ENCODE measurements at places on chromosomes 6 and 20.

DNA sequence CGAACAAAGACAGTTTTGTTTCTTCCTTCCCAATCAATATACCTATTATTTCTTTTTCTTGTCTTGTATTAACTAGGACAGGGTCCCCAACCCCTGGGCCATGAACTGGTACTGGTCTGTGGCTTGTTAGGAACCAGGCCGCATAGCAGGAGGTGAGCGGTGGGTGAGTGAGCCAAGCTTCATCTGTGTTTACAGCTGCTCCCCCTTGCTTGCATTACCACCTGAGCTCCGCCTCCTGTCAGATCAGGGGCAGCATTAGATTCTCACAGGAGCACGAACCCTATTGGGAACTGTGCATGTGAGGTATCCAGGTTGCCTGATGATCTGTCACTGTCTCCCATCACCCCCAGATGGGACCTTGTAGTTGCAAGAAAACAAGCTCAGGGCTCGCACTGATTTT is 151.9 kb downstream of the CDKAL1 start:
- DNase-seq, result no peak

DNA sequence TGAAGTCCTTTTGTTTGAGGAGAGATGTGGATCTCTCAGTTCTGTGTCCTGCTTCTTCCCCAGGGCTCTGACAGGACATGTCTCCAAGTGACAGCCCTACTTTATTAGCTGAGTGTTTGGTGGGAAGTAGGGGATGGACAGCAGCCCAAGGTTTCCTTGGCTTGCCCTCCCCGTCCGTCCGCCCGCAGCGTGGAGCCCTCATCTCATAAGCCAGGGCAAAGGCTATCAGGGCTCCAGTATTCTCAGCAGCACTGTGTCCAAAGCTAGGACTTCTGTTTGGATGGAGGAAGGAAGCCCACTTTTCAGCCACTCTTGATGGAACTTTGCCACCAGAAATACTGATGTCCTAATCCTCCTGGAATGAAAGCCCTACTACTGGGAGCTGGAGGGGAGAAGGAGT is 13.6 kb downstream of the CDC5L start:
- no peak for DNase-seq

DNA sequence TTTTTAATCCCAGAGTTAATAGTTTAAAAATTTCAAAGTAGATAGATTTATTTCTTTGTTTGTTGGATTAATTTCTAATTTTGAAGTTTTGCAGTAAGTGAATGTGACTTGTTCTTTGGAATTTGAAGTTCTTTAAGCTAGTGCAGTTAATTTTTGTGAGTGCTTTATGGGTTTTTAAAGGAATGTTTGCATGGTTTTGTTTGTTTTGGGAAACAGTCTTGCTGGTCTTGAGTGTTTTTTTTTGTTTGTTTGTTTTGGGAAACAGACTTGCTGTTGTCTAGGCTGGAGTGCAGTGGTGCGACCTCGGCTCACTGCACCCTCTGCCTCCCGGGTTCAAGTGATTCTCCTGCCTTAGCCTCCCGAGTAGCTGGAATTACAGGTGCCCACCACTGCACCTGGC is 9.5 kb downstream of the PANK2 start:
- DNase-seq, result no peak

- DNase-seq, result no peak
Measured at GRCh38 chr6:165556116-165556843, 106.8 kb downstream of the PDE10A start.

DNA sequence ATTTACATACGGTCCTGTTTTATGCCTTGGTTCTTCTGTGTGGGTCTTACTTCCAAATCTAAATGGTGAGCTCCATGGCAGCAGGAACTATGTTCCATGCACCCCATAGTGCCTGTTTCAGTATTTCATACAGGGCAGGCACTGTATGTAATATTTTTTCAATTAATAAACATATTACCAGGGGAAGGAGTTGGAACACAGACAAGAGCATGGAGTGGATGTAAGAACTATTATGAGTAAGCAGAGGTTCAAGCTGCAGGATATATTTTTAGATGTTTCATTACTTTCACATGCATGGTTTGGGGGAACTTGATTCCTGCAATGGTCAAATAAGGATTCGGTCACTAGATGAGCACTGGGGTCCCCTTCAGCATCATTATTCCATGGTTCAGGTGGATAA is 108.3 kb downstream of the KIF13A start:
- no peak for DNase-seq

DNA sequence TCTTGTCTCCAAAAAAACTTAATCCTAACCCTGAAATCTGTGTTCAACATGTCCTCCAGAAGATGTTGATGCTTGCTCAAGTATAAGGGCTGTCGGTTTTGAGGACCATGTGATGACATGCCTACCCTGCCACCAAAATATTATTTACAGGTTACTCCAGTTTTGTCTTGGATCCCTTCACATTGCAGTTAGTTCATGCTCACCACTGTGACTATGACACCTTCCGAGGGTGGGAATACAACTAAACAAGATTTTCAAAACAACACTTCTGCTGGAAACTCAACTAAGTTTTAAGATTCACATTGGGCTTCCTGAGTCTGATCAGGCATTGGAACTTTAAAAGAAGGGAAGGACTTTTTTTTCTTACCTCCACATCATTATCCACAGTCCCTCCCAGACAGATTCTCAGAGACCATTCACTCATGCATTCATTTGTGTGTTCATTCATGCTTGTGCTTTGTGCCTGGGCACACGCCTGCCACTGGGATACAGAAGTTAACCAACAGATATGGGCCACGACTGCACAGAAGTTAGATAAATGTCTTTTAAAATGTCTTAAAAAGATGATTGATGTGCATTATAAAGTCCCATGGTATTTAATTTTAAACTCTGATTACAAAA is 118.7 kb upstream of the GJE1 start:
- no peak for DNase-seq

Measured in CD4-positive, alpha-beta T cell treated with Interleukin-4 for 4 hours (primary cell).